ENCODE measurements at places on chromosomes 7 and 10. TPM values are rescaled to one million over a fixed set of nuclear protein-coding genes. Genes with fewer than 3 reads are reported as not detected.

DNA sequence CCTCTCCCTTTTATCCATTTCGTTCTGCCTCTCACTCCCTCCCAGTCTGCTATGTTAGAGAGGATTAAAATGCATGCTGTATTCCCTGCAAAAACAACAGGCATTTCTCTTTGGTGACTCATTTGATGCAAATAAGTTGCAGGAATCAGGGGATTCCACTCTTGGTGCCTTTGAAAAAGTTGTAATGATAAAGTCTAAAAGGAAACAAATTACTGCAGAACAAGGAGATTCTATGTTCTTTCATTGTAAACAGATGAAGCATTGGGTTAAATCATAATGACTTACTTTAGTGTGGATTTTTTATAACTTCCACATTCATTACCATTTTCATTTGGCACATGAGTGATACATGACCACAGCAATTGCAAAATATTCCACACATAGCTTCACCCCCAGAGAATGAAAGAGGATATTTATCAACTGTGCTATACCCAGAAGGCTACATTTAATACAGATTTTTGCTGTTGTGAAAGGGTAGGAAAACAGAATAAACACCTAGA is 33.4 kb upstream of the ABLIM1 start:
- DNase-seq: peak; percentile 35

GRCh38 chr10:78574547-78574946 is 494.2 kb upstream of the ZMIZ1 start:
- DNase-seq: no peak

GRCh38 chr7:147197006-147197405 is 1080.4 kb downstream of the CNTNAP2 start:
- DNase-seq: peak; percentile 92

- no peak for DNase-seq
These were observed 91.1 kb downstream of the PLXNA4 start for GRCh38 chr7:132485136-132485535.

- DNase-seq: no peak
These were observed 29.8 kb downstream of the GSDME start for GRCh38 chr7:24727154-24728120.

DNA sequence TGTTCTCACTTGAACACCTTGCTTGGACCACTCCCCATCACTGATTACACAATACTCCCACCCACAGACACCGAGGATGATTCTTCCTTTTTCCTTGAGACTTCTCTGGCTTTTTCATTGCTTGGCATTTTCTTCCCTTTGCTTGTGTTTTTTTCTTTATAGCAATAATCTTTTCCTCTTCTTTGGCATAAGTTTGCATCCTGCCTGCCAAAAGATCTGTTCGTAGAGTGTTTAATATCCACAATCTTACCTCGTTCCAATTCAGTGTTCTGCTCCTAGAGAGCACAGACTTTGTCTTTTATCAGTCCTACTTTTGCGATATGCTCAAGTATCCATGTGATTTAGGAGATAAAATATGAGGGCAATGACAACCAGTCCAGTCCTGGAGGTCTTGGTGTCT is 303.3 kb upstream of the CDC14C start:
- no peak for DNase-seq

GRCh38 chr10:75428434-75429158 is 2.8 kb upstream of the LRMDA start:
- no peak for DNase-seq

DNA sequence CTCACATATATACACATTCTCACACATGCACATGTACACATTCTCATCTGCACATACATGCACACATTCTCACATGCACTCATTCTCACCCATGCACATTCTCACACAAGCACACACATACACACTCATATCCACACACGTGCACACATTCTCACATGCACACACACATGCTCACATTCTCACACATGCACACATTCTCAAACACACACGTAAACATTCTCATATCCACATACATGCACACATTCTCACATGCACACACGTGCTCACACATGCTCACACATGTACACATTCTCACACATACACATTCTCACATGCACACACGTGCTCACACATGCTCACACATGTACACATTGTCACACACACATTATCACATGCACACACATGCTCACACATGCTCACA is 260.6 kb downstream of the PTPRN2 start:
- DNase-seq: no peak

DNA sequence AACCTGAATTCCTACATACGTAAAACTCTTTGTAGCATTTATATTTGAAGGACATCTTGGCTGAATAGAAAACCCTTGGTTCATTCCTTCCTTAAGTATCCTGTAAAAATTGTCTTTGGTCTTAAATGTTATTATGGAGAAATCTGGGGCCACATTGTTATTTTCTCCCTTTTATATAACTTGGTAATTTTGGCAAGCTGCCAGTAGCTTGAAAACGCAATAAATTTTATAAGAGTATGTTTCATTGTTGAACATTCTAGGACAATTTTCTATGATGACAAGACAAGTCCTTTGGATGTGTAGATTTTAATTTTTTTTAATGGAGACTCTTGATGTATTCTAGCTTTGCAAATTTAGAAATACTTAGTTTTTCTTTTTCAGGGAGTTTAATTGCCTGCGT is 191.9 kb downstream of the ABCA13 start:
- no peak for DNase-seq

GRCh38 chr10:32981760-32982159 is 23.7 kb upstream of the ITGB1 start:
- DNase-seq: peak; percentile 65

DNA sequence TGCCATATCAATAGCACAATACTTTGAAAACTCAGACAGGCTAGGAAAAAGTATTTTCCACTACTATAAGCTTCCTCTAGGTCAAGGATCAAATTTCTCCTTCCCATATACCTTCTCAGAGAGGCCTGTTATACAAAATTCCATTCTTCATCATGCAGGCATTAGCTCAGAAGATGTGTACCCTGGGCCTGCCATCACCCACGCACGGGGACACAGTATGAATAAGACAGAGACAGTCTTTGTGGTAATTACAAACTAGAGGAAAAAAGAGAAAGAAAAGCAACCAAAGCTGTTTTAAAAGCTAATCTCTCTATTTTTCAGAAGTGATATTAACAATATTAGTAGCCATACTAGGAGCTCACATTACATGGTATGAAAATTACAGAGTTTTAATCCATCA is 236.8 kb upstream of the AOAH start:
- no peak for DNase-seq

- DNase-seq: peak; percentile 49
These were observed 223.5 kb upstream of the PHYHIPL start for GRCh38 chr10:58952747-58953466.

DNA sequence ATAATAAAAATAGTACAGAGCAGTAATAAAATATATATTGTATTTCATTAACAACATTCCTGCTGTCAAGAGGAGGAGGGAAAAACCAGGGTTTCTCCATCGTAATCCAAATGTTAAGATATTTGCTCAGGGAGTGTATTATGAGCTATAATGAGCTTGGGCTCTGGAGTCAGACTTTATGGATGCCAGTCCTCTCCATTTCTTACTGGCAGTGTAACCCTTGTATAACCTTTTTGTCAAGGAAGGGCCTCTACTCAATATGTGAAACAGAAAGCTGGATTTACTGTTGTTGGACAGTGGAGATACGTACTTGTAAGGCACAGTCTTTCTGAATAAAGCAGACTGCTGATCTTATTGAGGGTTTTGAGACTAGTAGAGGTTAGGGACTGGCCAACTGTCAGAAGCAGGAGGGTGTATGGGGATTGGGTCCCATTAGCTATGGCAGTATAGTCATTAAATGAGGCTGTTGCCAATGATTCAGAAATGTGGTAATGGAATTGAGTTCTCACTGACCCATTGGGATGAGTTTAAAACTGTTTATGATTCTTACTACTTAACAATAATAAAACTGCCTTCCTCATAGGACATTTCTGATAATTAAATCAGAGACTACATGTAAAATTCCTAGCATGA is 56.5 kb downstream of the ZNF277 start:
- no peak for DNase-seq

GRCh38 chr7:34281260-34281659 is 375.9 kb downstream of the BMPER start:
- no peak for DNase-seq

DNA sequence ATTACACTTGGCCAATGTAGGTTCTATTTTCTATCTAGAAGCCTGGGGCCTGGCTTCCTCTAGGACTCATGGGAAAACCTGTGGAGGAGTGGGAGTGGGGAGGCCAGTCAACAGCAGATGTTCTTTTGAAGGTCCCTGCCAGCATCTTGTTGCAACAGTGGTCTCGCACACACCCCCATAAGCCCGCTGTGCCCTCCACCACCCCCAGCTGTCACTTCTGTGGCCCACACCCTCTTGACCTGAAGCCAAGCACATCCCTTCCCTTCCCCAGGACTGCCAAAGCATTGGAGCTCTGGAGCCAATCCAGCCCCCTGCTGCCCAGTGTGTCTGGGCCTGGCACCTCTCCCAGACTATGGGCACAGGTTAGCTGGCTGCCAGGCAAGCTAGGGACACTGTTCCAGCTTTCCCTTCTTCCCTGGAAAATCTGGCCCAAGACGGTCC is 1.9 kb upstream of the STX1A start:
- DNase-seq: peak; percentile 94

- DNase-seq: no peak
These were observed 44.5 kb upstream of the PIK3CG start for GRCh38 chr7:106820321-106821217.

GRCh38 chr10:80397014-80397413 is 11.3 kb upstream of the PRXL2A start:
- DNase-seq: no peak

The COPG2 gene
- 39.2 TPM for total RNA-seq

The ACHE gene
- 0.15 TPM for total RNA-seq

The ACTL6B gene
- not detected for total RNA-seq

The C10orf105 gene
- total RNA-seq: not detected
